ENCODE measurements at places on chromosomes 16 and 17.

DNA sequence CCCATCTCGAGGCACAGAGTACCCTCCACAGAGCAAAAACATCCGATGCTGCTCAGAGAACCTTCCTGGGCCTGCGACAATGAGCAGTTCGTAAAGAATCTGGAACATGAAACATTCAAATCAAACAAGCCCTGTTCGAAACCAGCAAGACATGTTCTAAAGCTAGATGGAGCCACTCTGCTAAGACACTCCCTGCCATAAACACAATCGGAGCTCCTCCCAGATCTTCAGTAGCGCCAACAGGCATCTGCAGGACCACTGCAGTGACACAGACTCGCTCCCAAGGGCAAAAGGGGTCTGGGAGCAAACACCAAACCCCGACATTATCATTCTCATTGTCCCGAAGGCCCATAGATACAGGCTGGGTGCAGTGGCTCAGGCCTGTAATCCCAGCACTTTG is 108.7 kb downstream of the ZFHX3 start:
- DNase-seq = no peak

DNA sequence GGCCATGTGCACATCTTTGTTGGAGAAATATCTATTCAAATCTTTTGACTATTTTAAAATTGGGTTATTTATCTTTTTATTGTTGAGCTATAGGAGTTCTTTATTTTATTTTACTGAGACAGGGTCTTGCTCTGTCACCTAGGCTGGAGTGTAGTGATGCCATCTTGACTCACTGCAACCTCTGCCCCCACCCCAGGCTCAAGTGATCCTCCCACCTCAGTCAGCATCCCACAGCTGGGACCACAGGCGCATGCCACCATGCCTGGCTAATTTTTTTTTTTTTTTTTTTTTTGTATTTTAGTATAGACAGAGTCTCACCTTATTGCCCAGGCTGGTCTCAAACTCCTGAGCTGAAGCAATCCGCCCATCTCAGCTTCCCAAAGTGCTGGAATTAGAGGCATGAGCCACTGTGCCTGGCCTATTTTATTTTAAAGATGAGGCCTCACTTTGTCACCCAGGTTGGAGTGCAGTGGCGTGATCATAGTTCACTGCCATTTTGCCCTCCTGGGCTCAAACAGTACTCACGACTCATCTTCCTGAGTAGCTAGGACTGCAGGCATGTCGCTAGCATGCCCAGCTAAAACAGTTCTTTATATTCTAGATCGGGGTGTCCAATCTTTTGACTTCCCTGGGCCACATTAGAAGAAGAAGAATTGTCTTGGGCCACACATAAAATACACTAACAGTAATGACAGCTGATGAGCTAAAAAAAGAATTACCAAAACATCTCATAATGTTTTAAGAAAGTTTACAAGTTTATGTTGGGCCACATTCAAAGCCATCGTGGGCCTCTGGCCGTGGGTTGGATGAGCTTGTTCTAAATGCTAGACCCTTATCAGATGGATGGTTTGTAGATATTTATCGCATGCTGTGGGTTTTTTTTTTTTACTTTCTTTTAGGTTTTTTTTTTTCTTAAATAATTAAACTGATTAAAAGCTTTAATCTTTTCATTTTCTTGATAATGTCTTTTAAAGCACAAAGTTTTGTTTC is 13.7 kb downstream of the TENT4B start:
- no peak for DNase-seq

DNA sequence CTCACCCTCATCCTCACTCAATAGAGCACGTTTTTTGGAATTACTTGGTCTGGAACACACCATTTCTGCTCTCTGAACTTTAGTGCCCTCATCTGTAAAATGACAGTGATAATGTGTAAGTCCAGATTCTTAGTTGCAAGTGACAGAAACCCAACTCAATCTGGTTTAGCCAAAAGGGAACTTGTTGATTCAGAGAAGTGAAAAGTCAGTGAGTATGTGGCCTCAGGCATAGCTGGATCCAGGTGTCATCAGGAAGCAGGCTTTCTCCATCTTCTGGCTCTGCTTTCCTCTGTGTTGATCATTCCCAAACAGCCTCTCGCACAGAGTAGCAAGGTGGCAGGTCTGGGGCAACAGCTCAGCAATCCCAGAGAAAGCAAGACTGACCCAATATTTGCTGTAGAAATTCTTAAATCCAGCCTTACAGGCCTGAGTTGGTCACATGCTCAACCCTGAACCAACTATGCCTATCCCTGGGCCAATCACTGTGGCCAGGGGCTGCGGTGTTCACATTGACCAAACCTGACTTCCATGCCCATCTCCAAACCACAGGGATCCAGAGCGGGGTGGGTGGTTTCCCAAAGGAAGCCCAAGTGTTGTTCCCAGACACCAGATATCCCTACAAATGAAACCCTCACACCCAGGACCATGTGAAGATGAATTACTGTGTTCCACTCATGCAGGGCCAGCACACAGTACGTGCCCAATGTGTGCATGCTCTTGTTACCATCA is 23.3 kb upstream of the ALKBH5 start:
- no peak for DNase-seq

DNA sequence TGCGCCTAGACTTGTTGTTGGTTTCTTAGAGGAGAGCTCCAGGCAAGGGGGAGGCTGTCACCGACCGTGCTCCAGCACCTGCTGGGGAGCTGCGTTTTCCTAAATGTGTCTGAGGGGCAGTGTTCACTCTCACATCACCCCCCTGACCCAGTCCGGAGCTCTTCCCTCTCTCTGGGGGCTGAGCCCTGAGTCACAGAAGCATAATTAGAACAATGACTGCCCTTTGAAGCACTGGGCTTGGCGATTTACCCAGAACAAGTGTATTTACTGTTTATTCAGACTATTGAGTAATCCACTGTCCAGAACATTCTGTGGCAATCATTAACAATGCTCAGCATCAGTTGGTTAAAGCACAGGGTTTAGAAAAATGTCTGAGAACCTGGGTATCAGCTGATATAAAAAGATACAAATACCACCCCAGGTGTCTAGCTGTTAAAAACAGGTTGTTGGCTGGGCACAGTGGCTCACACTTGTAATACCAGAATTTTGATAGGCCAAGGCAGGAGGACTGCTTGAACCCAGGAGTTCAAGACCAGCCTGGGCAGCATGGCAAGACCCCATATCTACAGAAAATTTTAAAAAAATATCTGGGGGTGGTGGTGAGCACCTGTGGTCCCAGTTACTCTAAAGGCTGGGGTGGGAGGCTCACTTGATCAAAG is 8.1 kb downstream of the CES4A start:
- no peak for DNase-seq

DNA sequence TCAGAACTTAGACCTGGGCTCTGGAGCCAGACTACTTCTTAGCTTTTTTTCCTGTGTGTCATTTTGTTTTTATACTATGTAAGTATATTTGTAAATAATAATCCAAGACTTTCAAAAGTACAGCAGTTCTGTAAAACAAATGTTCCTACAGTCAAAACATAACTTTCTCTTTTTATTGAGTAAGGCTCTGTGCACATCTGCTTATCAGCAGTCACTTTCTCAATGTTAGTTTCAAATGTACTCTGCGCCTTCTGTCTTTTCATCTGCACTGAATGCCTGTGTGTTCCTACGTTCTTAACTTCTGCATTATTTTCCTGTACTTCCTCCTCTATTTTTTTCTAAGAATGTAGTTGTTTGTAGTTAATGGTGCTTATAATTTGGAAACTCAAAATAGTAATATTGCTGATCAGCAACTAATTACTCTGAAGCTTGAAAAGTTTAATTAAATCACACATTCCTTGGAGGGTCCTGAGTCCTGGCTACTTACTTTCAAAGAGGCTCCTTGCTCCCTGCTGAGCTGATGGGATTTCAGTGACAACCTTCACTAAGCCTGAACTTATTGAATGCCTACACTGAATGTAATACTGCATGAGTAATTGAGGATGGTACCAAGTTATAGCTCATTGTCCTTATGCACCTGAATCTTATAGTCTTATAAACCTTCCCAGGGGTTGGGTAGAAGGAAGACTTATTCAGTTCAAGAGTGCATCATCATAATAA is 329.9 kb downstream of the KCNJ2 start:
- no peak for DNase-seq

- no peak for DNase-seq
These were observed 63.5 kb upstream of the LGALS9 start for GRCh38 chr17:27567563-27567859.

DNA sequence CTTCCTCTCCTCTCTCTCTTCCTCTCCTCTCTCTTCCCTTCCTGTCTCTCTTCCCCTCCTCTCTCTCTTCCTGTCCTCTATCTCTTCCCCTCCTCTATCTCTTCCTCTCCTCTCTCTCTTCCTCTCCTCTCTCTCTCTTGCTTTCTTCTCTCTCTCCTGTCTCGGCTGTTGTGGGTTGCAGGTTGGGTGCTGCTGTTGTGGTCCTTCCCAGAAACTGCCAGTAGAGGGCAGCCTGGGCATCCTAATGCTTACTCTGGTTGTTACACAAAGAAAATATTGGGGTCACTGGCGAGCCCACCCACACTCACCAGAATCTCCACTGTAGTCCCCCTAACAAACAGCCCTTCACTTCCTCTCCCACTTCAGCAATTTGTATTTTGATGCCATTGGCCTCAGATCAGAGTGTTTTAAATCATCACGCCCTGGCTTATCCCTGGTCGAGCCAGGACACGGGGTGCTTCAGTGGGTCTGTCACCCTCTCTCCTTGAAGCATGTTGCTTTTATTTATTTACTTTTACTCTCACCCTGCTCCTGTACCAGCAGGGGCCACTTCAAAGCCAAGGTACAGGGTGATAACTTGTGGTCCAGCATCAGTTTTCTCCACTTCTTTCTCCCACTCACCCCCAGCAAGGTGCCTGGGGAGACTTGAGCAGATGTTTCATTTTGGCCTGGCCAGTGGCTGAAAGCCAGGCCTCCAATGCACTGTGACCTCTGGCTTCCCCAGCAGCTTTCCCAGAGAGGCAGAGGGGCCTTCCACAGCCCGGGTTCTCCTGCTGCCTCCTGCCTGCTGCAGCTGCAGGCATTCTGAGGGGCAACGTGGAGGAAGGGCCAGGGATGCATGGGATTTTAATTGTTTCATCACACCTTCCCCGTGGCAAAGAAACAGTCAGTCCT is 4.7 kb upstream of the MMP15 start:
- DNase-seq = no peak

- DNase-seq = no peak
These were observed 83.8 kb upstream of the PMFBP1 start for GRCh38 chr16:72255786-72256185.

GRCh38 chr17:880443-881269 is 98.5 kb downstream of the MRM3 start:
- no peak for DNase-seq

DNA sequence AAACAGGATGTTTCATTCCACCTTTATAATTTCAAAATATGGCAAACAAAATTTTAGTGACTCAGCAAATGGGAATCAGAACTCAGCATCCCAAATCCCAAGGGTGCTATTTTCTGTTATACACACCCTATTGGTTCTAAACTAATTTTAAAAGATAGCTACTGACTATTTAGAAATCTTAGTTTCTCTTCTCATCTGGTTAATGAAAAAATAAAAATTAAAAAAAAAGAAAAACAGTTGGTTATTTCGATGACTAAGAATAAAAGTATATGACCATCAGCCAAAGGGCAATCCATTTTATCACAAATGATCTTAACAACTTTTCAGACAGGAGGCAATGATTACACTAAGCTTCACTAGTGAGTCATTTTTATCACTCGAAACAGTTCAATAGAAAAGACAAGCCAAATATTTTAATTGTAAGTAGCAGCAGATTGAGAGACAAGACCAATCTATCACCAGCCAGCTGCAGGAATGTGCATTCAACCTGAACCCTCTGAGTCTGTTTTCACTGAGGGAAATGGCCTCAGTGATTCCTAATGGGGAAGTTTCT is 15.2 kb downstream of the PHLPP2 start:
- no peak for DNase-seq

GRCh38 chr16:31386157-31386984 is 6.8 kb upstream of the ITGAD start:
- DNase-seq = no peak

DNA sequence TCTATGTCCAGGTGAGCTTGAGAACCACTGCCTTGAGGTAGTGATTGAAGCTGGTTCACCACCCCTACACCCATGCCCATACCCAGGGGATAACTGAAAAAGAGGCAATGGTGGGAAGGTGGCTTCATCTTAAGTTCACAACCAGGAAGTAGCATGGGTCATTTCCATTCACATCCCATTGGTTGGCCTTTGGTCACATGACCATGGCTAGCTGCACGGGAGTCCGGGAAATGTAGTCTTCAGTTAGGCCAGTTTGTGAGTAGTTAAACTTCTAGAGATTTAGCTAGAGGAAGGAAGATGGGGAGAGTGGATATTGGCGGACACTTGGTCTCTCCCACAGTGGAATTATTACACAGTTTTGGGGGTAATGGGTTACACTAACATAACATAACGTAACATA is 92.9 kb downstream of the RGS9 start:
- no peak for DNase-seq

DNA sequence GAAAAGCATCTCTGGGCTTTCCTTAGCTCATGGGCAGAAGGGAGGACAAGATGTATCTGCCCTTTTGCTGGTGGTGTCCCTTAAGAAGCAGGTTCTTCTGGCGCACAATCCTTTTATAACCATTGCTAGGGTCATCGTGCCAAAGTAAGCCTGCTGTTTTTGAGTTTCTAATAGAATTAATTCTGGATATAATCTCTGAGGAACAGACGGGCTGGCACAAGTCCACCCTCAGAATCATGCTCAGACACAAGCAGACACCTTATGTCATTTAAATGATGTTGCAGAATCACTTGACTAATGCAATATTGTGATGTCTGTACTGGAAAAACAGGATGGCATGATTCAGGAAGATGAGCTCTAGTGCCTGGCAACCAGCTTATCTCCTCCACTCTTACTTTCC is 18.8 kb upstream of the MMD start:
- DNase-seq = no peak

DNA sequence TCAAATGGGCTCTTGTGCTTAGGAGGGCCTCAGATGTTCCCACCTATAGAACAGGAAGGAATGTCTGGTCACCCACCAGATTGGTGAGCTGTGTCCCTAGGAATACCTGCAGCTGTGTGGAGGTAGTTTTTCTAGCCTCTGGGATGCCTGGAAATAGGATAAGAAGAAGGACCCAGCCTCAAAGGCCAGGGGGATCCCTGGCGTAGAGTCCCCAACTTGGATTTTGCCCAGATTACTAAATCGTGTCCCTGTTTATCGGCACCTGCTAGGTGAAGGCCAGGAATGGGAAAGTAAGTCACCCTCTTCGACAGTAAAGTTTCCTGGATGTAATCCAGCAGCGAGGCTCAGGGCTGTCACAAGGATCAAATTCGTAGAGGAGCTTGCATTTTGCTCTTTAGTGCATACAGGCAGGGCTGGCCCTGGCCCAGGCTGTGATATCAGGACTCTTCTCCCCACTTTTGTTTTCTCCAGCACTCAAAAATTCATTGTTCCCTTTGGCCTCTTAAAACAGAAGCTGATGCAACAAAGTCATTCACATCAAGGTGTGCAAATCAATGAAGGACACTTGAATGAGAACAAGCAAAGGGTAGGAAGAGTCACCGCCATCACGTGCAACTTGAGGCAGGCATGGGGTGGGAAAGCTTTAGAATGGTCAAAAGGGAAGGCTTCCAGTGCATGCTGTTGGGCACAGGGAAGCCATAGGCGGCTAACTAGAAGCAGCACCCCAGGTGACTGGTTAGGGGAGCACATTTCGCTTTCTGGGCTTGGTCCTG is 7.5 kb downstream of the SLC13A2 start:
- no peak for DNase-seq
